Right ventricle myocardium inferior (tissue), 1 donor: ENCODE measurements at places on chromosomes 16 and 17. TPM values are rescaled to one million over a fixed set of nuclear protein-coding genes. Genes with fewer than 3 reads are reported as not detected.

DNA sequence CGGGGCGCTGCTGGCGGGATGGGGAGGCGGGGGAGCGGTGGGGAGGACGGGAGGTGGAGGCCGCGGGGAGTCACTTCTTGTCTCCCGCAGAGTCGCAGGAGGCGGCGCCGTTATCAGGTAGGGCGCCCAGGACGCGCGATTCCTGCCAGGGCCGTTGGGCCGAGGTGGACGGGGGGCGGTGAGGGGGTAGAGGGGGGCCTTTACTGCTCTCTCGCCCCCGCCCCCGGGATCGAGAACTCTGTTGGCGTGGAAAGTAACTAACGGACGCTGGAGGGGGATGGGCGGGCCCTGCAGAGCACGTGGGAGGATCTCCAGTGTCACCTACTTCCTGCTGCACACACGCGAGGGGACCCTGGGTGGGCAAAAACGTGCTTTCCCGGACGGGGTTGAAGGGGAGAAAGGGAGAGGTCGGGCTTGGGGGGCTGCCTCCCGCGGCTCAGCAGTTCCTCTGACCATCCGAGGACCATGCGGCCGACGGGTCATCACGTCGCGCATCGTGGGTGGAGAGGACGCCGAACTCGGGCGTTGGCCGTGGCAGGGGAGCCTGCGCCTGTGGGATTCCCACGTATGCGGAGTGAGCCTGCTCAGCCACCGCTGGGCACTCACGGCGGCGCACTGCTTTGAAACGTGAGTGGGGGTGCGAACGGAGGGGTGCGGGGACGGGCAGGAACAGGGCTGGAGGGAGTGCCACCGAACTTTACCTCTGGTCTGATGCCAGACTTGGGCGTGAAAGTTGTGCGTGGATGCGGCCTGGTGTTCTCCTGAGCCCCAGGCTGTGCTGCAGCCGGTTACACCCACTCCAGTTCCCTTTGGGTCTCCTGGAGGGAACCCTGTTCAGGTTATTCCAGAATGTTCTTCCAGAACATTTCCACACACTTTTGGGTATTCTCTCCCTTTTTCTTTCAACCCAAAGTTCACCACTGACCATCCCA lies 569 bp downstream of the PRSS21 start:
- DNase-seq: no peak

Gene PERCC1
- total RNA-seq: 0.35 TPM

DNA sequence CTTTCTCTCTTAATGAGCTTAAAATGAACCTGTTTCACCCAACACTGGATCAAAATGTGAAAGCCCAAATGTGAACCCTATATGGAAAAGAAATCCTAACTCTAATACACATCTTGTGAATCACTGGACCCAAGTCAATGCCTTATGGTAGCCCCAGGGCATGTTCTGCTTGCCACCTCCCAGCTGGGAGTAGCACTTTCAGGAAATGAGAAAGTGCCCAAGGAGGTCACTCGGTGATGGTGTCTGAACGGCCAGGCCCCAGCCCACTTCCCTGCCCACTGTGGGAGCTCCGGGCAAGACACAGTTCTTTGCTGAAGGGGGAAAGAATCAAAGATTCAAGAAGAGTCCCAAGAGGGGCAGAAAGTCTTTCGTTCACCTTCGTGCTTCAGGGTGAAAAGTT lies 46.1 kb downstream of the GTF3C1 start:
- no peak for DNase-seq

Gene BMERB1
- 61.4 TPM for total RNA-seq

DNA sequence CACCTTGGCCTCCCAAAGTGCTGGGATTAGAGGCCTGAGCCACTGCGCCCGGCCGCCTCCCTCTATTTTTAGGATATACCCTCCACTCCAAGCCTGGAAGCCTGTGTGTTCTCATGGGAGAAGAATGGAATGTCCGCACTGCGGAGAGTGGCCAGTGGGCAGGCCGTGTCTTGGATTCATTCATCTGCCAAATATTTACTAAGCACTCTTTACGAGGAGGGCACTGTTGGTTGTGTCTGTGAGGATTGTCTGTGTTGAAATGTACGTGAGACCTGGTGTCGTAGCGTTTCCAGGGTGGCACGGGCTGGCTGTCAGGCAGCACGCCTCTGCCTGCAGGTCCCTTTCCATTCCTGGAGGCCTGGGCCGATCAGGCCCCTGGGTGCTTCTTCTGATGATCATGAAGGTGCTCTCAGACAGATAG lies 19.2 kb downstream of the PGS1 start:
- peak; percentile 79 for DNase-seq

Gene CD300H
- total RNA-seq: not detected

DNA sequence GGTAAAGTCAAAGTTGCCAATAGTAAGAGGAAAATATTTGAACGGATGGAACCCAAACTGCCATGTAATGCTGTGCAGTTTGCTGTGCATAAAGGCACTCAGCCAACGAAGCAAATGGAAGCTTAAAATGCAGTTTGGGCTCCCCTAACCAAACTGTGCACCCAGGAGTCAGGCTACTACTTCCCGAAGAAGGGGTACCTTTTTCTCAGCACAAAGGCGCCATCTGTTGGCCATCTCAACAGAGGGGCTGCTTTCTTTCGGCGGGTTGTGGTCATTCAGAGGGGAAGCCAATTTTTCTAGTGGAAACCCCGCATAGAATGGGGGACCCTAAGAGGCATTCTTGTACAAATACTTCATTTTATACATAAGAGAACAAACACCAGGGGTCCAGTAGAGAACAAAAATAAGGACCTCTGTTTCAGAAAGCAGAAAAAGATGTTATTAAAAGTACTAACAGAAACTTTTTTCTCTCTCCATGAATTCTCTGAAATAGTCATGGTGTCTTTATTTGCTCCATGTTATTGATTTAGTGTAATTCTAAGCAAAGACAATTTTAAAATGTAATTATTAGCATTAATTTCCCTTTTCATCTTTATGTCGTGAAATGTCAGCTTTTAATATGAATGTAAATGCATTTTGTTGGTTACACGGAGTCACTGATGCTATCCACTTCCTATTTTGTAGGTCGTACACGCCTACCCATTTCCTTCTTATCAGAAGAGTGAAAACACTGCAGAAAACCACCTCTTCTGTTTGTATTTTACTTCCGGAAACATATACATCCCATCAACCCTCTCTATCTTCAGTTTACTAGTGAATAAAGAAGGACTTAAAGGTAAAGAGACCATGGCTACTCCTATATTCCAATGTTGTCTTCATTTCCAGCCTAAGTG lies 453.3 kb downstream of the KCNJ2 start:
- DNase-seq: no peak

GRCh38 chr16:19210280-19210924 lies 42.4 kb downstream of the SYT17 start:
- DNase-seq: no peak
